Hair follicle dermal papilla cell (primary cell): ENCODE measurements at places on chromosomes 1 and 21. TPM values are rescaled to one million over a fixed set of nuclear protein-coding genes. Genes with fewer than 3 reads are reported as not detected.

PTGFR gene
- total RNA-seq, result 117 and 222 TPM in 2 replicates

CCDC27 gene
- not detected in 2 replicates for total RNA-seq

ETV3L gene
- not detected in 2 replicates for total RNA-seq

LCE2C gene
- not detected in 2 replicates for total RNA-seq

C1orf94 gene
- total RNA-seq, result under 0.01 TPM in 1 of 2 replicates, not detected in the other

UBXN10 gene
- total RNA-seq, result under 0.01 TPM in 1 of 2 replicates, not detected in the other

FAM72C gene
- 0.24 and 0.32 TPM in 2 replicates for total RNA-seq
